ENCODE measurements at places on chromosomes 7 and 10. TPM values are rescaled to one million over a fixed set of nuclear protein-coding genes. Genes with fewer than 3 reads are reported as not detected.

The DDC gene
- polyA plus RNA-seq = not detected

The PNLIP gene
- not detected for polyA plus RNA-seq

The ZNF775 gene
- 7.6 TPM for polyA plus RNA-seq

The EBF3 gene
- polyA plus RNA-seq = not detected

The FAM180A gene
- polyA plus RNA-seq = not detected

The ARHGAP22 gene
- not detected for polyA plus RNA-seq

The CPA2 gene
- polyA plus RNA-seq = not detected

The OR6V1 gene
- polyA plus RNA-seq = not detected

The SEMA3C gene
- not detected for polyA plus RNA-seq

The SLC16A9 gene
- not detected for polyA plus RNA-seq

The AKR1C8 gene
- polyA plus RNA-seq = not detected

The ARL5B gene
- polyA plus RNA-seq = 1.4 TPM

The FAM237B gene
- polyA plus RNA-seq = not detected

The PAX4 gene
- polyA plus RNA-seq = not detected

The GJC3 gene
- polyA plus RNA-seq = 0.23 TPM

The SPDYE2 gene
- 1.7 TPM for polyA plus RNA-seq

The STEAP4 gene
- polyA plus RNA-seq = not detected

The RRP12 gene
- polyA plus RNA-seq = 7.7 TPM

The SSBP1 gene
- 366 TPM for polyA plus RNA-seq

The NET1 gene
- 7.0 TPM for polyA plus RNA-seq

The AMZ1 gene
- not detected for polyA plus RNA-seq

The TSPAN12 gene
- polyA plus RNA-seq = not detected

The APBB1IP gene
- polyA plus RNA-seq = 30.6 TPM

The PHKG1 gene
- 0.53 TPM for polyA plus RNA-seq

The ASB10 gene
- not detected for polyA plus RNA-seq

The PNLIPRP1 gene
- not detected for polyA plus RNA-seq

The UPK3BL2 gene
- polyA plus RNA-seq = 0.94 TPM

The AASS gene
- 0.79 TPM for polyA plus RNA-seq

The TAS2R5 gene
- 0.52 TPM for polyA plus RNA-seq

The AQP1 gene
- polyA plus RNA-seq = not detected

The FHIP2A gene
- polyA plus RNA-seq = 14.0 TPM

The CCDC71L gene
- polyA plus RNA-seq = 2.6 TPM

The MKX gene
- not detected for polyA plus RNA-seq

The HOGA1 gene
- polyA plus RNA-seq = not detected

The TFR2 gene
- polyA plus RNA-seq = 0.75 TPM

The PRKCQ gene
- polyA plus RNA-seq = 45.0 TPM

The SLC29A3 gene
- 8.5 TPM for polyA plus RNA-seq

Measured in CD4-positive, alpha-beta memory T cell (primary cell).